GM23248 (cell line): ENCODE measurements at places on chromosomes 13 and 19. TPM values are rescaled to one million over a fixed set of nuclear protein-coding genes. Genes with fewer than 3 reads are reported as not detected.

IGLON5 gene
- total RNA-seq: not detected in 2 replicates

MISP gene
- total RNA-seq: not detected in 2 replicates

CPAMD8 gene
- total RNA-seq: 0.76 and 0.89 TPM in 2 replicates

PDE4C gene
- under 0.01 and 0.22 TPM in 2 replicates for total RNA-seq

PRODH2 gene
- total RNA-seq: not detected in 2 replicates

ELANE gene
- total RNA-seq: 1.4 TPM in 1 of 2 replicates, not detected in the other

ZNF677 gene
- total RNA-seq: 15.9 and 18.8 TPM in 2 replicates

RASL11A gene
- 1.1 and 1.6 TPM in 2 replicates for total RNA-seq

TUBB4A gene
- not detected in 2 replicates for total RNA-seq

RANBP3 gene
- 41.8 and 53.5 TPM in 2 replicates for total RNA-seq

DHDH gene
- not detected in 2 replicates for total RNA-seq

C2CD4C gene
- 0.32 TPM in 1 of 2 replicates, not detected in the other for total RNA-seq

SBNO2 gene
- total RNA-seq: 64.5 and 70.4 TPM in 2 replicates

FRY gene
- 3.4 and 4.3 TPM in 2 replicates for total RNA-seq

KLK4 gene
- not detected in 2 replicates for total RNA-seq

KLK7 gene
- not detected in 2 replicates for total RNA-seq

TMEM150B gene
- total RNA-seq: not detected in 2 replicates

UBE2L5 gene
- not detected in 2 replicates for total RNA-seq

ZNF552 gene
- total RNA-seq: 2.9 and 4.3 TPM in 2 replicates

TNFSF11 gene
- total RNA-seq: not detected in 2 replicates

PCDH17 gene
- total RNA-seq: not detected in 2 replicates

CACNG6 gene
- not detected in 2 replicates for total RNA-seq

TMPRSS9 gene
- not detected in 2 replicates for total RNA-seq

ZNF221 gene
- total RNA-seq: 3.8 and 7.8 TPM in 2 replicates

SIGLEC12 gene
- total RNA-seq: not detected in 2 replicates

NPHS1 gene
- total RNA-seq: not detected in 2 replicates

FSD1 gene
- 5.8 and 16.2 TPM in 2 replicates for total RNA-seq

RYR1 gene
- under 0.01 and 0.13 TPM in 2 replicates for total RNA-seq

MAB21L1 gene
- total RNA-seq: 13.1 and 13.4 TPM in 2 replicates

ATP4B gene
- total RNA-seq: not detected in 2 replicates

PTGIR gene
- total RNA-seq: 18.0 and 21.1 TPM in 2 replicates

KISS1R gene
- not detected in 2 replicates for total RNA-seq

LYPD5 gene
- 0.32 and 0.76 TPM in 2 replicates for total RNA-seq

PEG3 gene
- 0.65 and 1.5 TPM in 2 replicates for total RNA-seq

C19orf85 gene
- not detected in 2 replicates for total RNA-seq

ZNF506 gene
- 11.8 and 20.0 TPM in 2 replicates for total RNA-seq

SLC7A10 gene
- not detected in 2 replicates for total RNA-seq

CEACAM5 gene
- total RNA-seq: not detected in 2 replicates

FGF22 gene
- 0.13 and 1.2 TPM in 2 replicates for total RNA-seq

ACER1 gene
- 0.22 and 1.0 TPM in 2 replicates for total RNA-seq

ZNF90 gene
- 1.8 and 3.0 TPM in 2 replicates for total RNA-seq

LMTK3 gene
- 0.22 TPM in 1 of 2 replicates, not detected in the other for total RNA-seq

PNMA8B gene
- total RNA-seq: 0.25 and 0.65 TPM in 2 replicates

ZNF414 gene
- 1.8 and 2.0 TPM in 2 replicates for total RNA-seq

NLRP7 gene
- not detected in 2 replicates for total RNA-seq

TSHZ3 gene
- 20.9 and 24.0 TPM in 2 replicates for total RNA-seq

ZNF547 gene
- 1.4 and 2.1 TPM in 2 replicates for total RNA-seq

PPM1N gene
- 0.32 TPM in 1 of 2 replicates, not detected in the other for total RNA-seq
